Activated CD4-positive, alpha-beta T cell treated with anti-CD3 and anti-CD28 coated beads, Interleukin-2, amount 50 U/mL, for 24 hours (primary cell): ENCODE measurements at places on chromosomes 5 and 9.

GRCh38 chr9:36470643-36471290 is 70.7 kb upstream of the RNF38 start:
- peak; percentile 49 for DNase-seq

GRCh38 chr9:2559192-2560152 is 62.1 kb upstream of the VLDLR start:
- no peak for DNase-seq

GRCh38 chr5:147935032-147935431 is 28.7 kb upstream of the C5orf46 start:
- no peak for DNase-seq

- no peak for DNase-seq
These were observed 332.0 kb downstream of the ARHGEF28 start for GRCh38 chr5:73958037-73958436.

DNA sequence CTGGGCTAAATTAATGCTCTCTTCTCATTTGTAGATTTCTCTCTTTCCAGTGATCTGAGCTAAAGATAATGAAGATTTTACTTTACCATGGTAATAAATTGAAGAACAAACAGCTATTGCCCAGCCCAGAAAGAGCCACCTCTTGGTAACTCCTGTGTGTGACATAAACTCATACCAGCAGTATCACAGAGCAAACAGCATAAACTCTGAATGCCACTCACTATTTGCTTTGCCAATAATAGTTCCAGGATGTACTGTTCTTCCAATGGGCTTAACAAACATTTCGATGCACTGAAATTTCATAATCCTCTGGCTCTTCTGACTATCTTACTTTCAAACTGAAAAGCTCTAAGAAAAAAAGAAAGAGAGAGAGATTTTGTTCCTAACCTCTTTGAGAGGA is 69.8 kb upstream of the RASEF start:
- no peak for DNase-seq

DNA sequence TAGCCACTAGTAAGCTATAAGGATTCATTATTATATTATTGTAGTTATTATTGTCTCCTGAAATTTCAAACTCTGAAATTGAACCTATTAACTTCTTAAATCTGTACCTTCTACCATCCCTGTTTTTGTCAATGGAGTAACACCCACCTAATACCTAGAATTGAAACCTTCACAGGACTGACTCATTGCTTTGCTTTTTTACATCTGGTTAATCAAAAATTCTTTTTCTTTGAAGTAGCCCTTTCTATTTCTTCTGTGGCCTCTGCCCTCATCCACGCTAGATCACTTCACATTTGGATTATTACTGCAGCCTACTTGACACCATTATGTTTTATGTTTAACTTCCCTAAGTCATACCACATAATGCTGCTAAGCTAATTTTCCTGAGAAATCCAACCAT is 35.6 kb downstream of the RBM27 start:
- DNase-seq = no peak

DNA sequence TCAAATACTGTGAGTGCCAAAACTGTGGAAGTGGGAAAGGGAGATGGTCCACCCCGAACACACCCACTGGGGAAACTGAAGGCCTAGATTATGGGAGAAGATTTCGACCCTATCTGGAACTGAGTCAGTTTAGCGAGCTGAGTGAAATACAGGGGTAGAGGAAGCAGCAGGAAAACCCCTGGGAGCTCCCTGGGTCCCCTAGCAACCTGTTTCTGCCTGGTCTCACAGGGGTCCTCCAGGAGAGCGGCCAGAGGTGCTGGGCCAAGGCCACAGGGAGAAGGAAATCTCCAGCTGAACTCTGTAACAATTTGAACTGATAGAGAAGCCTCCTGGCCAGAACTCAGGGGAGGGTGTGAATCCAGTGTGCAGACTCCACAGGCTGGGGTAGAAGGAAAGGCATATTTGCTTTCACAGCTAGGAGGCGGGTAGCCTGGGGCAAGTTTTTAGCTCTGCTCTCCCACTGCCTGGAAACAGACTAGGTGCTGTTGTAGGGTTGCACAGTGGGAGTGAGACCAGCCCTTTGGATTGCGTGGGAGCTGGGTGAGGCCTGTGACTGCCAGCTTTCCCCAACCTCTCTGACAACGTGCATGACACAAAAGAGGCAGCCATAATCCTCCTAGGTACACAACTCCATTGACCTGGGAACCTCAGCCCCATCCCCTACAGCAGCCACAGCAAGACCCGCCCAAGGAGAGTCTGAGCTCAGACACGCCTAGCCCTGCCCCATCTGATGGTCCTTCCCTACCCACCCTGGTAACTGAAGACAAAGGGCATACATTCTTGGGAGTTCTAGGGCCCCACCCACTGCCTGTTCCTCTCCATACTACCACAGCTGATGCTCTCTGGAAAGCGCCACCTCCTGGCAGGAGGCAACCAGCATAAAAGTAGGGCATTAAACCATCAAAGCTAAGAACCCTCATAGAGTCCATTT is 78.8 kb upstream of the GPBP1 start:
- no peak for DNase-seq

GRCh38 chr5:64040490-64040889 is 78.2 kb upstream of the HTR1A start:
- DNase-seq = no peak

- no peak for DNase-seq
These were observed 3.1 kb downstream of the QRFP start for GRCh38 chr9:130893341-130894101.

DNA sequence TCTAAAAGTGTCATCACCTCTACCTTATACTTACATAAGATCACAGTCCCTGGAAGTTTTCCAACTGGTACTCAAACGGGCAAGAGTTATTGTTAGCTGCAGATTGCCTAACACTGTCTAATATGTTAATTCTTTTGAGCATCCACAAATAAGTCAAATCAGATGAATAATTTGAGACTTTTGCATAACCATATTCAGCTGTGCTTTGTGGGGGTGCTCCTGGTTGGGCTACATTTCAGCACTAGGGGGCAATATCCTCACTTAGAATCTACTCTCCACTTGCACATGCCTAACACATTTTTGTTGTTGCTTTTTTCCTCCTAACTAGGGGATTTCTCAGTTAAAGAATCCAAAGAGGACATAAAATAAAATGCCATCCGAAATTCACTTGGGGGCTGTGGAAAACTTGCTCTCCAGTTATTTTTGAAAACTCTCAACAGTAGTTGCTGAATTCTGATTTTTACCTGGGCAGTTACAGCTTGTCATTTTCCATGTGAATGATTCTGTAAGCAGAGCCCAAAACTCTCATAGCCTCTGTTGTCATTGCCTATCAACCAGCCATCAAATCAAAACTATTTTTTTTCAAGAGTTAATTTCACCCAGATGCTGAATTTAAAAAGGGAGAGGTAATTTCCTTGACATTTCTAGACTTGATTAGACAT is 71.5 kb downstream of the TRIM36 start:
- DNase-seq = peak; percentile 13

- DNase-seq = no peak
These were observed 82.1 kb upstream of the IL33 start for GRCh38 chr9:6133346-6134063.

DNA sequence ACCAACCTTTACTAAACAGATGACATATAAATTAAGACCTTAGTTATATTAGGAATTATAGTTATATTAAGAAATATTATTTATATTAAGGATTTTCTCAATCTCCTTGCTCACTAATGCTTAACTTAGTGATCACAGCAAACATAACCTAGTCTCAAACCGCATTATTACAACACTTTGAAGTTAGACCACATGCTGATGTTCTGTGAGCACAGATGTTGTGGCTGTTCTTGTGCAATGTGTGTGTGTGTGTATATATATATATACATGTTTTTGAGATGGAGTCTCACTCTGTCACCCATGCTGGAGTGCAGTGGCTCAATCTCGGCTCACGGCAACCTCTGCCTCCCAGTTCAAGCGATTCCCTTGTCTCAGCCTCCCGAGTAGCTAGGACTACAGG is 20.5 kb downstream of the ELP1 start:
- no peak for DNase-seq

GRCh38 chr9:27771803-27772545 is 198.7 kb upstream of the C9orf72 start:
- no peak for DNase-seq

GRCh38 chr9:112784020-112784785 is 33.6 kb downstream of the SNX30 start:
- DNase-seq = no peak

GRCh38 chr5:59001154-59001553 is 418.3 kb downstream of the RAB3C start:
- DNase-seq = no peak

DNA sequence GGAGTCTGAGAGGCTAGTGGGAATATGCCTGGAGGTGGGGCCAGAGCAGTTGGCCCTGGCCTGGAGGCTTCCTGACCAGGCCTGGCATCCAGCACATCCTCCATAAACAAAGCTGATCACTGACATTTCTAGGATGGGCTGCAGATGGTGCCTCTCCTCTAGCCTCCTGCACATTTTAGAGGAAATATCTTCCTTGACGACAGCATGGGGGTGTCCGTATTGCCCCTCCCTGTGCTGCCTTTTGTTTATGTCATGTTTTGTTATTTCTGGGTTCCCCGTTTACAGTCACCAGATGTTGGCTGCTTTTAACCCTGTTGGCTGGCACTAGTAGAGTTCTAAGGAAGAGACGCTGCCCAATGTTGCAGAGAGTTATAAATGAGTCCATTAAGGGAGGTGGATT is 148.5 kb downstream of the PHF2 start:
- no peak for DNase-seq

DNA sequence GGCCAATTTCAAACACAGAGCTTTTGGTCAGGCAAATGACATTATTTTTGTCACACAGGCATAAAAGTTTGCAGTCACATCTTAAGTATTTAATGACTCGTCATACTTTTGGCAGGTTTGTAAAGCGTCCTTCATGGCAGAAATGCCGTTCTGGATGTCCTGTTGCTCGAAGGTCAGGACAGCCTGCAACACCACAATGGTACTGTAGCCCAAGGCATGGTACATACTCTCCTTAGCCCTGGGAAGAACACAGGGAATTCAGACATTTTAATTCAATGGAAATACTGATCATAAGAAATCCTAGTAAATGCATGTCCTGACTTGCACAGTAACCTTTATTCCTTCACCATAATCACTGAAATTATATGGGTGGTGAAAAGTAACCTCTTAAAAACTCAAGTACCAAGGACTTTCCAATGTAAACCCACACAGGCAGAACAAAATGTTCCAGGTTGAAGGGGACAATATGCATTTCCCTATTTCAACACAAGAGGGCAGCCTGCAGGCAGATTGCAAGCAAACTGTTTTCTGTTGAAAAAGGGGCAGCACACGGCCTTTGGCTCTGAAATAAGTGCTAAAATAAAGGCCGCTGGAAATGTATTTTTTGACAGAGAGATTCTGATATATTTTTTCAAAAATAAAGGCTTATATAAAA is 95.7 kb downstream of the TTC39B start:
- no peak for DNase-seq

DNA sequence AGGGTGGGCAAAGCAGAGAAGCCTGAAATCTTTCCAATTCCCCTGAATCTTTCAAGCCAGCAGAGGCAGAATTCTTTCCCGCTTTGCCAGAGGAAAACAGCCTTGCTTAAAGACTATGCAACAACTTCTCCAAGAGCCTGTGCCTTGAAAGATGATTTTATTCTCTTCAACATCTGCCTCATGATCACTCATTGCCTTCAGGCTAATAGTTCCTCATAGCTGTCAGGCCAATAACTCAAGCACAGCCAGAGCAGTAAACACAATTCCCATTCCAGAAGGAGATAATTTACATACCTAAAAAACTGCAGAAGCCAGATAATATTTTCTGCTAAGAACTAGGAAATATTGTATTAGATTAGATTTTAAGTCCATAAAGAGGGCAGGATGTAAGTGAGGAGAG is 92.3 kb upstream of the PUM3 start:
- no peak for DNase-seq

- DNase-seq = no peak
These were observed 1206.7 kb downstream of the CDH12 start for GRCh38 chr5:21646469-21646868.

GRCh38 chr9:120894321-120895148 is 17.5 kb upstream of the PHF19 start:
- no peak for DNase-seq

GRCh38 chr5:39517800-39518199 is 93.0 kb upstream of the DAB2 start:
- no peak for DNase-seq

GRCh38 chr5:88860501-88860900 is 22.5 kb downstream of the MEF2C start:
- no peak for DNase-seq

DNA sequence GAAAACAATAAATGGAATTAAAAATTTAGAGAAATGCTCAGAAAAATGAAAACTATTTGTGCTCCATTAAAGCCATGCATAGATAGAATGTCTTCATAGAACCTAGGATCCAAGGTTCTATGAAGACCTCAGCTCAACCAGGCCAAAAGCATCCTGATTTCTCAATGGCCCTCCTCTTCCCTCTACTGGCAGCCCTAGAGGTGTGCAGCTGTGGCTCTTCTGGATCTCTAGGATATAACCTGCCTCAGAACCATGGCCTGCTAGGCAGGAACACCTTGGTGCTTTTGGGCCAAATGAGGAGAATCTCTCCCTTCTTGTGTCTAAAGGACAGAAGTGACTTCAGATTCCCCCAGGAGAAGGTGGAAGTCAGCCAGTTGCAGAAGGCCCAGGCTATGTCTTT is 15.1 kb downstream of the IFNA1 start:
- no peak for DNase-seq

- no peak for DNase-seq
These were observed 22.5 kb downstream of the OLFML2A start for GRCh38 chr9:124799274-124800006.

DNA sequence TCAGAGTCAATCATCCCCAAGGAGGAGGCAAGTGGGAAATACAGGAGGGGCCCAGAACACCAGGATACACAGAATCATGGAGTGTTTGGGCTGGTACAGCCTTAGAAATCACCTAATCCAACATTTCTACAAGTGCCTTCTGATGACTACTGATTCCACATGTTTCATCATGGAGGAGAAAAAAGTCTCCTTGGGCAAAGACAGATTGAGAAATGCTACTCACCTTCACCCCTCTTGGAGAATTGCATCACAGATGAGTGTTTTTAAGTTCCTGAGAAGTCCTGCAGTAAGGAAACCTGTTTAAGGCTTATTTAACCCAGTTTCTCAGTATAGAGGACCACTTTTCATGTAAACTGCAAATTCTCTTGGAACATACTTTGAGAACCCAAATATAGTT is 2.2 kb upstream of the SLIT3 start:
- no peak for DNase-seq

DNA sequence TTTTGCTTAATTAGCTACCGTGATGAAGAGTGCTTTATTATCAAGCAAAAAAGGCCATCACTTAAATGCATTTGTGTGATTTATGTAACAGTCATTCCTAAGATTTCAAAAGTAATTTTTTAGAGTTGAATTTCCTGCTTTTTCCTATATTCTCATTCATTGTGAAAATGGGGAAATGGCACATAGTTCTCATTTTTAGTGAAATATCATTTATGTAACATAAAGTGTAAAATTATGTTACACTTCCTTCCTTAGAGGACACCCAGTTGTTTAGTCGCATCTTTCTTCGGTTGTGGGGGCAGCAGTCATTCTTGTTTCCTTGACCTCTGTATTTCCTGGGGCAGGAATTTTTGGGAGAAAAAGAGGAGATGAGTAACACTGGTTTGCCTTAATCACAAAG is 142.8 kb downstream of the MAST4 start:
- no peak for DNase-seq

DNA sequence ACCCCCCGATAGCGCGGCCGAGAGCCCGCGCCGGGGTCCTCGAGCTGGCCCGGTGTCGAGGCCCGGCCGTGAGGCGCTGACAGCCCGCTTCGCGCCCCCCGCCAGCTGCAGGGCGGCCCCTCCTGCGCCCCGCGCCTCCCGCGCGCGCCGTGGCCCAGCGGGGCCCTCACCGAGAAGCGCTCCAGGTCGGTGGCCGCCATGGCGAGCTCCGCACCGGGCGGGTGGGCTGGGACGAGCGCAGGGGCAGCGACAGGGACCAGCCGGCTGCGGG is 166 bp downstream of the SEPTIN8 start:
- DNase-seq = no peak
